ENCODE measurements at places on chromosomes 7 and 10.

DNA sequence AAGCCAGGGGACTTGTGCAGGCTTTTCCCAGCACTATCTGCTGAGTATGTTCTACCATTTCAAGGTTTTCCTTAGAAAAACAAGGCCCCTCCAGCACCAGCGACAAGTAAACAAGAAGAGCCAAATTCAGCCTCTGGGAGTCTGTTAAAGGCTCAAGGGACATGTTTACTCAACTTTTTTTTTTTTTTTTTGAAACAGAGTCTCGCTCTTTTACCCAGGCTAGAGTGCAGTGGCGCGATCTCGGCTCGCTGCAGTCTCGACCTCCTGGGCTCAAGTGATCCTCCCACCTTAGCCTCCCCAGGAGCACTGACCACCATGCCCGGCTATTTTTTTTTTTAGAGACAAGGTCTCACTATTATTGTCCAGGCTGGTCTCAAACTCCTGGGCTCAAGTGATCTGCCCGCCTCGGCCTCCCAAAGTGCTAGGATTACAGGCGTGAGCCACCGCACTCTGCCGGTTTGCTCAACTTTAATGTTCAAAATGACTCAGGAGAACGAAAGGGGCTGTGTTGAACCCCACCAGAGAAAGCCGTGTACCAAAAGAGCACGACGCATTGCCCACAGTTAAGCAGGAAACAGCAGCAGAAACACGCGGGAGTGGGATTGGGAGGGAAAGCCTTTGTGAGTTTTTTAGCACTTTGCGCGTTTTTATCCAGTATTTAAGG lies 772 bp downstream of the PRDX3 start:
- H3K4me3 ChIP-seq, result peak overlapping the region; percentile 98
- H3K27me3 ChIP-seq, result no peaks in the 10 kb centered on the region
- no peaks in the 10 kb centered on the region for H3K4me1 ChIP-seq
- DNase-seq, result no peak
- H3K36me3 ChIP-seq, result no peaks in the 10 kb centered on the region
- H3K27ac ChIP-seq, result peak overlapping the region; percentile 52

GRCh38 chr10:98425511-98426352 lies 10.8 kb upstream of the PYROXD2 start:
- H3K4me1 ChIP-seq, result no peaks in the 10 kb centered on the region
- DNase-seq, result peak; percentile 35
- H3K36me3 ChIP-seq, result no peaks in the 10 kb centered on the region
- H3K27me3 ChIP-seq, result no peaks in the 10 kb centered on the region

DNA sequence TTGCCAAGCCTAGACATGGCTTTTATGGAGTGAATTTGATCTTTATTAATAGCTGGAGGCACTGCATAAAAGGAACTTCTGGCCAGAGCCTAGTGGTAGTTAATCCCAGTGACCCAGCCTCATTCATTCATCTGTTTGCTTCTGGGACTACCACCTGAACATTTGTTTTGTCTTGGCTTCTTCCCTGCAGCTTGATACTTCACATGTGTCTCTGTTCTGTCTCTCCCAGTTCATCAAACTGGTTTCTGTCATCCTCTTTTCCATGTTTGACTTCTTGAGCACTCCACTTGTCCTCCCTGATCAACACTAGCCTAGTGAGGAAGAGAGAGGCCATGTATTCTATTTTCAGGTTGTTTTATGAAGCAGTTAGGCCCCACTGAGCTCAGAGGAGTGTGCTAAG lies 163.6 kb downstream of the NRG3 start:
- H3K4me1 ChIP-seq, result no peaks in the 10 kb centered on the region
- no peaks in the 10 kb centered on the region for H3K36me3 ChIP-seq
- no peak overlapping the region for H3K27ac ChIP-seq
- H3K4me3 ChIP-seq, result no peak overlapping the region
- no peak for DNase-seq
- H3K27me3 ChIP-seq, result no peaks in the 10 kb centered on the region

DNA sequence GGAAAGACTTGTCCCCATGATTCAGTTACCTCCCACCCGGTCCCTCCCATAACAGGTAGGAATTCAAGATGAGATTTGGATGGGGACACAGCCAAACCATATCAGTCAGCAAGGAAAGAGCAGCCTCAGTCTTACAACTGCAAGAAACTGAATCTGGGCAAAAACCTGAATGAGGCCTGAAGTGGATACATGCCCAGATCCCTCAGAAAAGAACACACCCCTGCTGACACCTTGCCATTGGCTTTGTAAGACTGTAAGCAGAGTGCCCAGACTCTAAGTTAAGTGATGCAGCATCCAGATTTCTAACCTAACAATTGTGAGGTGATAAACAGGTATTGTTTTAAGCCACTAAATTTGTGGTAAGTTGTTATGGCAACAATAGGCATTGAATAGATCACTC lies 670.8 kb downstream of the SORCS1 start:
- no peaks in the 10 kb centered on the region for H3K27me3 ChIP-seq
- H3K4me1 ChIP-seq, result no peaks in the 10 kb centered on the region
- H3K36me3 ChIP-seq, result no peaks in the 10 kb centered on the region
- H3K27ac ChIP-seq, result no peak overlapping the region
- no peak for DNase-seq

- H3K4me3 ChIP-seq, result no peak overlapping the region
- H3K27ac ChIP-seq, result no peak overlapping the region
- H3K36me3 ChIP-seq, result no peaks in the 10 kb centered on the region
- no peaks in the 10 kb centered on the region for H3K4me1 ChIP-seq
- H3K27me3 ChIP-seq, result no peaks in the 10 kb centered on the region
Measured at GRCh38 chr10:24981161-24981710, 28.8 kb upstream of the PRTFDC1 start.

DNA sequence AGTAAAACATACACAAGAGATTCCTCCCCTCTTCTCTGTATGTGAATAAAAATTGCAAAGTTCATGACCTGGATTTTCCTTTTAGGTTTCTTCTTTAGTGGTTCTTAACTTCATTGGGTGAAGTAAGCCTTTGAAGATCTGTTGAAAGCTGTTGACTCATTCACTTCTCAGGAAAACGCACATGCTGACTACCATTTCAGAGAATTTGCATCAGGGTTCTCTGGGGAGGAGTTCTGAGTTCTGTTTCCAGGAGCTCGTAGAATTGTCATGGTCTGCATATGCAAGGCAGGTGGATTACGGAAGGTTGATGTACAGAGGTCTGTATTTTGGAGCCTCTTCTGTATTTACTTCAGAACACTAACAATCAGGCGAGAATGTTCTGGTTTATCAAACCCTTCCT lies 962 bp upstream of the SLC26A4 start:
- DNase-seq, result peak; percentile 63
- no peak overlapping the region for H3K27ac ChIP-seq
- no peak overlapping the region for H3K4me3 ChIP-seq
- no peaks in the 10 kb centered on the region for H3K27me3 ChIP-seq
- no peaks in the 10 kb centered on the region for H3K36me3 ChIP-seq

DNA sequence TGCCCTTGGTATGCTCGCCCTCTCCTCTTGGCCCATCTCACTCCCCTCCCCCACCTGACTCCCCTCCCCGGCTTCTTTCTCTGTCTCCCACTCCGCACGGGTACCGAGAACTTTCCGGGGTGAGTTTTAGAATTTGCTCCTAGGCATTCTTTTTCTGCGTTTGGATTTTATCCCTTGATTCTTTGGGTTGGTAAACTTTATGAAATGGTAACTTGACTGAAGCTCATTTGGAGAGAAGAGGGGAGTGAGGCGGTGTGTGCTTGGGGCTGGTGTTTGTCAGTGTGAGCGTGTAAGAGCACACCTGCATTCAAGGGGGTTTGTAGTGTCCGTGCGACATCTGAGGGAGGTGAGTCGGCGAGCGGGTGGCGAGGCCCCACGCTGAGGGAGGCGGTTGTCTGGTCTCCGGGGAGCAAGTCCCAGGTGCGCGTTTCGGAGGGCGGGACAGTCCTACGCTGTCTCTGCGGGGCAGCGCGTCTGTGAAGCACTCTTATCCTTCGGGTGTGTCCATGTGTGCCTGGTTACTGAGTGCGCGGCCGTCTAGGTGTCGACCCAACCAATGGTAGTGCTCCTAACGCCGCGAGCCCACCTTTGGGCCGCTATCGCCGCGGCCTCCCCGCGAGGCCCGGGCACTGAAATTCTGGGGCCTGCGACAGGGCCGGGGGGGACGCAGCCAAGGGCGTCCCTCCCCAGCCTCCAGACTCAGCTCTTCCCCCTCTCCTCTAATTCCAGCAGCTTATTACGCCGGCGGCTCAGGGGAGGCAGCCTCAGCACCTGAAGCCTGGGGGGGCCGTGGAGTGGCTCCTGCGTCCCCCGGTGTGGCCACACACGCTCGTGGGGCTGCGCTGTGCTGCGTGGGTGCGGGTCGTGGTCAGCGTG lies 2.6 kb upstream of the ZNF503 start:
- H3K36me3 ChIP-seq, result peaks cover 5% of the 10 kb centered on the region
- no peaks in the 10 kb centered on the region for H3K27me3 ChIP-seq
- no peak for DNase-seq
- H3K4me1 ChIP-seq, result peaks cover 8% of the 10 kb centered on the region

DNA sequence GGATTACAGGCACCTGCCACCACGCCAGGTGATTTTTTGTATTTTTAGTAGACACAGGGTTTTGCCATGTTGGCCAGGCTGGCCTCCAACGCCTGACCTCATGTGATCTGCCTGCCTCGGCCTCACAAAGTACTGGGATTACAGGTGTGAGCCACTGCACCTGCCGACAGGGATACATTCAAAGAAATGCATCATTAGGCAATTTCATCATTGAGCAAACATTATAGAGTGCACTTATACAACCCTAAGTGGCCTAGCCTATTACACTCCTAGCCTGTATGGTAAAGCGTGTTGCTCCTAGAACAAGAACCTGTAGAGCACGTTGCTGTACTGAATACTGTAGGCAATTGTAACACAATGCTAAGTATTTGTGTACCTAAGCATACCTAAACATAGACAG lies 350.3 kb downstream of the GALNT17 start:
- no peak overlapping the region for H3K27ac ChIP-seq
- no peaks in the 10 kb centered on the region for H3K4me1 ChIP-seq
- no peak for DNase-seq
- peaks cover 33% of the 10 kb centered on the region for H3K27me3 ChIP-seq

DNA sequence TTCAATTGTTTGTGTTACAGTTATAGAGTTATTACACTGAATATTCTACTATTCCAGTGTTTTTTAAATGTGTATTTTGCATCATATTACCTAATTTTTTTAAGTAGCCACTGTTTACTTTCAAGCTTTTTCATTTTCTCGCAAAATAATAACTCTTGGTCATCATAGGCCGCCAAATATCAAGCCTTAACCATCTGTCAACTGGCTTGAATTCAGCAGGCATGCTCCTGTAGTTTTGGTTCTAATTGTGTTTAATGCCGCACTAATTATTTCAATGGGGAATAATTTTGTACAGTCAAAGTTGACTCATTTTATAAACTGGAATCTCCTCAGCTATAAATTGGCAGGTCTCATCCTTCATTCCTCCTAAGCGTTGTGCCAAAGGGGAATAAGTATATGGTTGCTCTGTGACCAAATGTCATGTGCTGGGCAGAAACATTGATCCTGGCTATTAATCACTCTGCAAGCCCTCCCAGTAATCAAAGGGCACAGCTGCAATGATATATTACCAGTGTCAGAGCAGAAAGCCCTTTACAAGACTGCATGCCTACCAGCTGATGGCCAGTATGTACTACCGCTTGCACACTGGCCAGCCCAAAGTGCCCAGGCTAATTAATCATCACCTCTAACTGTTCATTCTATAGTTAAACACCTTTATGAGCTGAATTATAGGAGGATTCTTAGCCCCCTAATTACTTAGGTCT lies 74.8 kb downstream of the SKAP2 start:
- no peak overlapping the region for H3K27ac ChIP-seq
- no peak for DNase-seq
- H3K4me1 ChIP-seq, result no peaks in the 10 kb centered on the region
- no peaks in the 10 kb centered on the region for H3K27me3 ChIP-seq
- H3K36me3 ChIP-seq, result no peaks in the 10 kb centered on the region

GRCh38 chr10:113111900-113112853 lies 162.1 kb downstream of the TCF7L2 start:
- no peaks in the 10 kb centered on the region for H3K4me1 ChIP-seq
- H3K4me3 ChIP-seq, result no peak overlapping the region
- H3K27ac ChIP-seq, result no peak overlapping the region
- DNase-seq, result no peak
- H3K36me3 ChIP-seq, result no peaks in the 10 kb centered on the region
- H3K27me3 ChIP-seq, result no peaks in the 10 kb centered on the region

- no peak overlapping the region for H3K4me3 ChIP-seq
- no peaks in the 10 kb centered on the region for H3K36me3 ChIP-seq
- no peak for DNase-seq
- H3K27me3 ChIP-seq, result no peaks in the 10 kb centered on the region
Measured at GRCh38 chr10:17009212-17009700, 120.4 kb downstream of the CUBN start.

GRCh38 chr10:96082748-96083147 lies 39.4 kb downstream of the CCNJ start:
- no peaks in the 10 kb centered on the region for H3K4me1 ChIP-seq
- H3K4me3 ChIP-seq, result no peak overlapping the region

GRCh38 chr7:69208276-69208675 lies 390.0 kb upstream of the AUTS2 start:
- no peaks in the 10 kb centered on the region for H3K36me3 ChIP-seq
- no peaks in the 10 kb centered on the region for H3K27me3 ChIP-seq
- H3K27ac ChIP-seq, result no peak overlapping the region
- H3K4me3 ChIP-seq, result no peak overlapping the region
- no peak for DNase-seq

DNA sequence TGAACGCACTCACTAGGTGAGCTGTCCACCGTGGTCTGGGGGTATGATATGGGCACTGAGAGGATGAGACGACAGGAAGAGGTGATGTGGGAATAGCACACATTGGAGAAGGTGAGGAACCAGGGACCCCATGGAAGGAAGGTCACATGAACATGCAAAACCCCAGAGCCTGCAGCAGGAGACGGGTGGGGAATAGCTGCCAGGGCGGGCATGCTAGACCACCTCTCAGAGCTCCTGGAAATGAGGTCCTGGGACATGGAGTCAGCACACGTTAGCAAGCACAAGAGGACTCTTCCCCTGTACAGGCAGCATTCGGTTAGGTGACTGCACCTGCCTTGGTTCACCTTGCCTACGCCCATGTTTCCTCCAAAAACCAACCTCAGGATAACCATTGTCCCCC lies 8.1 kb downstream of the FAM131B start:
- no peaks in the 10 kb centered on the region for H3K4me1 ChIP-seq
- peaks cover 35% of the 10 kb centered on the region for H3K27me3 ChIP-seq
- no peak overlapping the region for H3K4me3 ChIP-seq
- DNase-seq, result no peak

DNA sequence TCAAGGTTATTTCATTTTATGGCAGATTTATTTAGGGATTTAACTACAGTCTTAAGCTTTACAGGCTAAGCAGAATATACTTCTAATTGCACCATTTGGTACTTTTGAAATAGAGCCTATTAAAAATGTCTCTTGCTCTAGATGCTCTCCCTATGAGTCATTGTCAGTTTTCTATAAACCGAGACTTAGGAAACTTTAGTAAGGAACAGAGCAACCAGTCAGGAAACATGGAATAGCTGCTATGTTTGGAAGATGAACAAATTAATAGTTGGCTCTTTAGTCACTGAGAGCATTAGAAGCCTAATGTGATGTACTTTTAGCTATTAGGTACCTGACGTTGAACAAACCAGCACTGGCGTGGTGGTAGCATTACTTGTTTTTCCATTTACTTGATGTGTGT lies 35.3 kb downstream of the INPP5F start:
- peaks cover 12% of the 10 kb centered on the region for H3K4me1 ChIP-seq
- H3K4me3 ChIP-seq, result no peak overlapping the region
- H3K27me3 ChIP-seq, result no peaks in the 10 kb centered on the region
- no peak overlapping the region for H3K27ac ChIP-seq
- no peaks in the 10 kb centered on the region for H3K36me3 ChIP-seq
- DNase-seq, result no peak

All from PC-9 (cell line).